ENCODE measurements at places on chromosomes 6 and 20. TPM values are rescaled to one million over a fixed set of nuclear protein-coding genes. Genes with fewer than 3 reads are reported as not detected.

DNA sequence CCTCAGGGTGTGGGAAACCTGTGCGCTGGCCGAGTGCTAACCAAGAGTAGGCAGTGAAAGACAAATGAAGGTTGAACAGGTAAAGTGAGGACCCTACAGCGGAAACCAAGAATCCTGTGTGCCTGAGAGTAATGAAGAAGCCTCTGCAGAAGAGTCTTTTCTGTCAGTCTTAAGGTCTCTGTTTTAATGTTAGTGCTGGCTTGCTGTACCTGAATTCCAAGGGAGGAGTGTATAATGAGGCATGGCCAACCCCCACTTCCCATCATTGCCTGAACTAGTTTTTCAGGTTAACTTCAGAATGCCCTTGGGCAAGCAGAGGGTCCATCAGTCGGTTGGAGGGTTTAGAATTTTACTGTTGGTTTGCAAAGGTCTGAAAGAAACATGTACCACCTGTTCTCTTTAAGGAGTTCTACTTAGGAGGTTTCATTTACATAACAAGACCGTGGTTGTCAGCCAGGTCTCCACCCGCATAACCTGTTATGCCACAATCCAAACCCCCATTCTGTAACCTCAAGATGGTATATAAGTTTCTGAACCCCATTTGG is 589 bp upstream of the PDCD2 start:
- DNase-seq: peak; percentile 39

ME1 gene
- total RNA-seq: 6.5 TPM

DNA sequence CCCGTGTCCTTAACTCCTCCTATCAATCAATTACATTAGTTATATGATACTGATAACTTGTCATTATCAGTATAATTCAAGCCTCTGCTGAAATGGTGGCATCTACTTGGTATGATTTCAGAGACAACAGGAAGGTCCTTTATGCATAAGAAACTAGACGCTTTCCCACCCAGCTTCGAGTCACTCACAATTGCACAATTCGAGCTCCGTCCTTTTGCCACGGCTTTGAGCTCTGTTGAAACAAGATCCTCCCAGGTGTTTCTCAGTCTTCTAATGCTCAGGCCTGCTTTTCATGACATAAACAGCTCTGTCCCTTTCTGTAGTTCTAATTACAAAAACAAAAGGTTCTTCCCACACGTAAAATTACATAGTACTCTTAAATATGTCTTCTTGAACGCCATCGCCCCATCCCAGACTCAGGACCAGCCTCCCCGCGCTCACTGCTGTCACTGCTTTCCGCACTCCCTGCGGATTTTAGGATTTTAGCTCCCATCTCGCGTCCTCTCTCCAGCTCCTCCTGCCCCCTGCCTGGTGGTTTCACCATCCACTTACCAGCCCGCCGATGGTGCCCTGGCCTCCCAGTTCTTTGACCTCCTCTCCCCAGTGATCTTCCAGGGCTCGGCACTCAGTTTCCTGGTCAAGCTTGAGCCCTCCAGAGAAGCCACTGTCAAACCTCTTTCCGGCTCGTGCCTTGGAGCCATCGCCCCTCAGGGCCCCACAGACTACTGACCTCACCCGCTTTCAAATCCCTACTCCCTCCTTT is 23.2 kb upstream of the PNPLA1 start:
- no peak for DNase-seq

TAF4 gene
- 16.4 TPM for total RNA-seq

BIRC7 gene
- 2.9 TPM for total RNA-seq

MAVS gene
- 14.7 TPM for total RNA-seq

PTK6 gene
- total RNA-seq: 1.2 TPM

DNA sequence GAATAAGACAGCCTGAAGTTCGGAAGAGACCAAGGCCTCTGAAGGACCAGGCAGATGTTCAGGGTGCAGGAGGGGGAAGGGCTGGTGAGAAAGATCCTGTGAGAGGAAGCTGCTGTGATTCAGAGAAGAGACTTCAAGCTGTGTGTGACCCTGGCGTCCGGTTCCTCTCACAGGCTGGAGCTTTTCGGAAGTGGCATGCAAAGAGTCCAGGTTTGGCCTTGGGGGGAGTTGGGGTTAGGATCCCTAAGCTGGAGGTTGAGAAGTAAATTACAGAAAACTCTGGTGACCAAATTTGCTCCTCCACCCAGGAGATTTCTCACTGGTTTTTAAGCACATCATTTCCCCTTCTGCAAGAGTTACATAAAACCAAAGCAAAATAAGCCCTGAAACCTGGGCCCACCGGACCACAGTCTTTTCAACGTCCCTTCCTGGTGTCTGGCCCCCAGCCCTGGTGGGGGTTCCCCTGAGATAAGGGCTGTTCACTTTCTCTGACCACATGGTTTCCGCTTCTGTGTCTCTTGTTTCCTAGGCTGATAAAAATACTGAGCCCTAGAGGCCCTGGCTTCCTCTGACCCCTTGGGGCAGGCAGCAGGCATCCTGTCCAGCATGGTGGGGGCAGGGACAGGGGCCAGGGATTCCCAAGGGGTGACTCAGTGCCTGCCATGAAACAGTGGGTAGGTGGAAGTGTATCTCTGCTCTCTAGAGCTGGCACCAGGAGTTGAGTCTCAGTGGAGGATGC is 12.0 kb upstream of the LTA start:
- DNase-seq: peak; percentile 52

LGSN gene
- total RNA-seq: 4.1 TPM

DNA sequence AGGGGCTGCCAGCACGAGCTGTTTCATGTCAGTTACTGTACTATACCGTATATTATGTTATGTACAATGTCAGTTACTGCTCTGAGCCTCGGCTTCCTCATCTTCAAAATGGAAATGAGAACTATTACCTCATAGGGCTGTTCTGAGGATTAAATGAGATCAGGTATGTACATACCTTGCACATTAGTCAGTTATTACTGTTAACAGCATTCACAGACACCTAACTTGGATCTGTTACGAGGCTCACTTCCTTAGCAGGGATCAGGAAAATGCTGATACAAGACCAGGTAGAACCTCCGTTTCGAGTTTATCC is 69.7 kb upstream of the TBC1D7 start:
- peak; percentile 23 for DNase-seq

- peak; percentile 41 for DNase-seq
These were observed 67.5 kb upstream of the COL21A1 start for GRCh38 chr6:56314683-56315523.

DNA sequence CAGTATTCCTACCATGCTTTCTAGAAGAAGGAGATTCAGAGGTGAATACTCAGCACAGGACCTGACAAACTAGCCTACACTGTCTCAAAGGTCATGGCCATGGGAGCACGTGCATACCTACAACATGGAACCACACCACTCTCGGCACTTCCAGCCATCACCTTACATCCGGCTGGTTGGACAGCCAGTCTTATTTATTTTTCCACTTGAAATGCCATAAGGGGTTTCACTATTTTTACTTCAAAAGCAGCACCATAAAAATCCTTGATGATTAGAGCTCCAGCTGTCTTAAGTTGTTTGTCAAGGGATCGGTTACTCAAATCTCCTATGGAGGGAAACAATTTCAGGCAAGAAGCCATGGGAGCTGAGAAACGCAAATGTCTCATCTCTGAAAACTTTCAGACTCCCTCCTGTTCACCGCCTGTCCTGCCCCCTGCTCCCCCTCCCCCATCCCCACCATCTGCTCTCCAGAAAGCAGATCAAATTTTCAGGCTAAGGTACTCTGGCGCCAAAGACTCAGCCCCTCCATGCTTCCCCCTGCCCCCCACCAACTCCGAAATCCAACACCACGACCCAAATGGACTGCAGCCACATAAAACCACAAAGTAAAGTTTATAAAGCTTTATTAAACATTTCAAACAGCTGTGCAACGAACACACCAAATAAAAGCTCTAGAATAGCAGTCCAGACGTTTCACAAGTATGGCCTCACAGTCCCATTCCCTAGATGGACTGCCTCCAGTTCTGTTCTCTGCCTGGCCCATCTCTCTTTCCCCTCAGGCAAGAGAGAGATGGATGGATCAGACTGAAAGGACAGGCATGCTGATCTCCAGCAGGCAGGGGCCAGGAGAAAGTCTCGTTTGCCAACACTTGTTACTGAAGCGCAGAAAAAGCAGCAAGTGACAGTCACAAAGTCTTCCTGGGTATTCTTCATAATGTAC is 4.0 kb upstream of the NNAT start:
- DNase-seq: no peak

DNA sequence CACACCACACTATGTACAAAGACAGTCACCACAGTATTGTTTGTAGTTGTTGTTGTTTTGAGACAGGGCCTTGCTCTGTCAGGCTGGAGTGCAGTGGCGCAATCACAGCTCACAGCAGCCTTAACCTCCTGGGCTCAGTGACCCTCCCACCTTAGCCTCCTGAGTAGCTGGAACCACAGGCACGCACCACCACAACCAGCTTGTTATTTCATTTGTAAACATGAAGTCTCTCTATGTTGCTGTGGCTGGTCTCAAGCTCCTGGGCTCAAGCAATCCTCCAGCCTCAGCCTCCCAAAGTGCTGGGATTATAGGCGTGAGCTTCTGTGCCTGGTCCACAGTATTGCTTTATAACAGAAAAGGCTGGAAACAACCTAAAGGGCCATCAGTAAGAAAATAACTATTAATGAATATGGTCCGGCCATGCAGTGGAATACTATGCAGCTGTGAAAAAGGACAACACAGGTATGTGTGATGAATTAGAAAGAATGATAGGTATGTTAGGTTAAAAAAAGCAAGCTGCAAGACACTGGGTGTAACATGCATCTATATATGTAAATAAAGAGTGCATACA is 30.0 kb upstream of the PTGIS start:
- DNase-seq: no peak

DNA sequence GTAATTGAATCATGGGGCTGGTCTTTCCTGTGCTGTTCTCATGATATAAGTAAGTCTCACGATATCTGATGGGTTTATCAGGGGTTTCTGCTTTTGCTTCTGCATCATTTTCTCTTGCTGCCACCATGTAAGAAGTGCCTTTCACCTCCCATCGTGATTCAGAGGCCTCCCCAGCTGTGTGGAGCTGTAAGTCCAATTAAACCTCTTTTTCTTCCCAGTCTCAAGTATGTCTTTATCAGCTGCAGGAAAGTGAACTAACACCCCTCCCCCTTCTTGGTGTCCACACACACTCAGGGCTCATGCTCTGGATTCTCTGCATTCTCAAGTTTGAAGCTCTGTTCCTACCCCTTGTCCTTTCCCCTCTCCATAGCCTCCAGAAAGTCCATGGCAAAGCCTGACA is 107.1 kb downstream of the THBS2 start:
- DNase-seq: no peak

GRCh38 chr6:26382121-26382520 is 787 bp upstream of the BTN2A2 start:
- no peak for DNase-seq

DNA sequence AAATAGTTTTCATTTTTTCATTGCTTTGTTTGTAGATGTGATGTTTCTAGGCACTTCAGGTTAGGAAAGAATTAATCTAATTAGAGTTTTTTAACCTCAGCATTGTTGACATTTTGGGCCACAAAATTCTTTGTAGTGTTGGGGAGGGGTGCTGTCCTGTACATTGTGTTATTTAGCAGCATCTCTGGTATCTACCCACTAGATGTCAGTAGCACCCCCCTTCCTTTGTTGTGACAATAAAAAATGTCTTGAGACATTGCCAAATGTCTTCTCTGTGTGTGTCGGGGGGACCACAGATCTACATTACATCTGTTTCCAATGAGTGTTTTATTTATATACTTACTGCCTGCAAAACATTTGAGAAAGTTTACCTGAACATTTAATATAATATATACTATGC is 45.6 kb downstream of the EYA4 start:
- DNase-seq: no peak

SCUBE3 gene
- total RNA-seq: 10.6 TPM

DNA sequence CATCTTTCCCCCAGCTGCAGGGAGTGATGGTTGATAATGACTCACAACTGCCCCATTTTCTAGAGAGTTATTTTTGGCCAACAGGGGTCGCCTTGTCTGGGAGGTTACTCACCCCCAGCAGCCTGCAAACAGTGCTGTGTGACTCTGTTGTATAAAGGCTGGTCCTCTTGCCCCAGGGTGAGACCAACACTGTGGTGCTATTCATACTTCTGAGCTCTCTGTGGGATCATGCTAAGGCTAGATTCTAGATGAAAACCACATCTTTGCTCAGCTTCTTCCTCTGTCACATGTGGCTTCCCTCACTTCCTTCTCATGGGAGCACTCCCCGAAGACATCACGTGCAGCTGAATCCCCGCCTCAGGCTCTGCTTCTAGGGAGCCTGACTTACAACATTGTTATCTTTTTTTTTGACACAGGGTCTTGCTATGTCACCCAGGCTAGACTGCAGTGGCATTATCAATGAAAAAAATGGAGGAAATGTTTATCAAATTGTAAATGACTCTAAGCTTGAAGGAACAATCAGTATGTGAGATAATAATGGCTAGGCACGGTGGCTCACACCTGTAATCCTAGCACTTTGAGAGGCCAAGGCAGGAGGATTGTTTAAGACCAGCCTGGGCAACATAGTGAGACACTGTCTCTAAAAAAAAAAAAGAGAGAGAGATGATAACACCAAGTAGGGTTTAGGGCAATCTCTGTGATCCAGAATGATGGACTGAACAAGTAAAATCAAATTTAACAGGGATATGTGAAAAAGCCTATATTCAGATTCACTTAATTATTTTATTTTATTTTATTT is 55.7 kb upstream of the SLC23A2 start:
- DNase-seq: no peak

DNA sequence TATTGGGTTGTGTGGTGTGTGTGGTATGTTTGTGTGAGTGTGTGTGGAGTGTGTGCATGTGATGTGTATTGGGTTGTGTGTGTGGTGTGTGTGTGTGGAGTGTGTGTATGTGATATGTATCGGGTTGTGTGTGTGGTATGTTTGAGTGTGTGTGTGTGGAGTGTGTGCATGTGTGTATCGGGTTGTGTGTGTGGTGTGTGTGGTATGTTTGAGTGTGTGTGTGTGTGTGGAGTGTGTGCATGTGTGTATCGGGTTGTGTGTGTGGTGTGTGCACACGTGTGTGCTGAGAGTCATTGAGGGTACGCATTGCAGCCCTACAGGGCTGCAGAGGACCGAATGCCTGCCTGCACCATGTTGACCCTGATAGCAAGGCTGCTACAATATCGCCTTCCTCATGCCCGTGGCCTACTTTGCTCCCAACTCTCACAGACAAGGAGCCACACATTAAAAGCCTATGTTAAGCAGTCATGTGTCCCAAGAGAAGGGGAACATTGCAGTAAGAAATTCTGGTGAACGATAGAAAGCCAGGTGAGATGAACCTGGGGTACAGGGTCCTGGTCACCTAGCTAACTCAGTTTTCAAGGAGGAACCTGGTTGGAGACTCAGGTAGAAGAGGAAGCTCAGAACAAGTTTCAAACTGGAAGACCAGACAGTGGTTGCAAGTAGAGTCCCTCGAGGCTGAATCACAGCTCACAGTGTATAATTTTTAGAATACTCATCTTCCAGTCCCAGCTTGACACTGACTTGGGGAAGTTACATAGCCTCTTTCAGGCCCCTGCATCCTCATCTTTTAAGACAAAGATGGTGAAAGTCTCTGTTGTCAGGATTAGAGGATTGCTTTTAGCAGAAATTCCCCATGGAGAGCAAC is 45.7 kb upstream of the TMEM170B start:
- no peak for DNase-seq

DNA sequence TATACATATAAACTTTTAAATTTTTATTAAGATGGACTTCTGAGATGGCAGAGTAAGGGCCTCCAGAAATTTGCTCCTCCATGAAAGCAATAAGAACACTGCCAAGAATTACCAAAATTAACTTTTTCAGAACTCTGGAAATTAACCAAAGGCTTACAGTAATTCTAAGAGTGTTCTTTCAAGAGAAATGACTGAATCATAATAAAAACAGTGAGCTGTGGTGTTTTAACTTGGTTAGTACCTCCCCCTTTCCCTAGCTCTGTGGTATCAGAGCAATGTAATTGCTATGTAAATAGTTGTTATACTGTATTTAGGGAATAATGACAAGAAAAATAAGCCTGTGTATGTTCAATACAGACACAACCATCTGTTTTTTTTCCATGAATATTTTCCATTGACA is 19.0 kb downstream of the HECA start:
- DNase-seq: no peak

CLPSL1 gene
- total RNA-seq: not detected

Measured in umbilical cord (tissue), 2 donors.